Memory B cell (primary cell): ENCODE measurements at places on chromosomes 1 and 21.

DNA sequence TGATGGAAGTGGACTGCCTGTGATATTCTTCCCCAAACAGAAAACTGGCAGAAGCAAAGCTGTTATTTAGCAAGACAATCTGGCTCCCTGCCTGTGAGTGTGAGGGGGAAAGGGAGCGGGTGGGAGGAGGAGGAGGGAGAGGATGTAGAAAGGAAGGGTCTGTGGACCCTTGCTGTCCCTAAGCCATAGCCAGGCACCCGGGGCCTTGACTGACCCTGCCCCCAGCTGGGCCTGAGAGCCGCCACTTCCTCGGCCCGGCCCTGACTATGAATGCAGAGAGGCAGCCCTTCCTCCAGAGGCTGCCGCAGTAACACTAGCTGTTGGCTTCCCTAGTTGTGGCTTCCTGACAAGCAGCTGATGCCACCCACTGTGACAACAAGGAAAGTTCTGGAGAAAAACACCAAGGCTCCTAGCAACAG is 13.9 kb downstream of the PLA2G2F start:
- DNase-seq = no peak

DNA sequence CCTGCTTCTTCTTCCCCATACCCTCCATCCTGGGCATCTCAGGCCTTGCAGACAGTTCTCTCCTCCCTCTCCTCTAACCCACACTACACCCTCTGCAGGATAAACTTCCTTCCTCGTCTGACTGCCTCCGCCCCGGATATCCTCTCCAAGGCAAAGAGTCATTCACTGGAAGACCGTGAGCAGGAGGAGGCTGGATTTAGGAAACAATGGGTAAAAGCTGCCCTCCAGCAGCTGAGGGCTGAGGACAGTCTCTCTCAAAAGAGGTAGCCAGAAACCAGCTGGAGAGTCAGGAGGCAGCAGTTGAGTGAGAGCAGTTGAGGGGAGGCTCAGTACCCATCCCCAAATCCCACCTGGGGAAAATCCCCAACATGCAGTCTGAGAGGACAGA is 1.4 kb downstream of the CSRP1 start:
- no peak for DNase-seq

DNA sequence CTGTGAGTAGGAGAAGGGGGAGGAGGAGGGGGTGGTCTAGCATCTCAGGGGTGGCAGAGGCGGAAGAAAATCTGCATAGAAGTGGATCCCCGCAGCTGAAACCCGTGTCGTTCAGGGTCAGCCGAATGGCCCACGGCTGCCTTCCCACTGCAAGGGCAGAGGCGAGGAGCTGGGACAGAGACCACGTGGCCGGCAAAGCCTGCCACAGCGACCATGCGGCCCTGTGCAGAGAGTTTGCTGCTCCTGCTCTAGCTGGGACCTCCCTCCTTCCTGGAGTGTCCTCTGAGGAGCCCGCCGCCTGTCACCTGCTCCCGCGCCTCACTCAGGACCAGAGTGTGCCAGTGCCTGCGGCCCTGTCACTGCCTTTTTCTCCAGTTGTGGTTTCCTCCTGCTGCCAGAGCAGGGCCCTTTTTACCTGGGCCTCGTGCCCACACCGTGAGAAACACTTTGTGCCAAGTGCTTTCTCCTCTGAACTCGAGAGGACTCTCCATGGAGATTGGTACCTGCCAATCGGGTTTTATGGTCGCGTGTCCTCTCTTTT is 5.4 kb upstream of the TRPM2 start:
- DNase-seq = no peak

DNA sequence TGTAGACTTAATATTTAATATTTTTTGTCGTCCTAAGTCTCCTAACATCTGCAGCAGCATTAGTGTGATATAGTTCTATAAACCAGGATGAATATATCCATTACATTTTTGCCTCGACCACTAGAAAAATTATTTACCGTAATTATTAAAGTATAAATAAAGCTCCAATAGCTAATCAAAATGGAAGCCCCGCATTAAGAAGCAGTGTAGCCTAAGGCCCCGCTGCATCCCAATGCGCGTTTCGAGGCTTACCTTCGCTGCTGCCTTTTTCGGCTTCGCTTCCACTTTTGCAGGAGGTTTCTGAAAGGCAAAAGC is 891 bp downstream of the HMGN1 start:
- no peak for DNase-seq

DNA sequence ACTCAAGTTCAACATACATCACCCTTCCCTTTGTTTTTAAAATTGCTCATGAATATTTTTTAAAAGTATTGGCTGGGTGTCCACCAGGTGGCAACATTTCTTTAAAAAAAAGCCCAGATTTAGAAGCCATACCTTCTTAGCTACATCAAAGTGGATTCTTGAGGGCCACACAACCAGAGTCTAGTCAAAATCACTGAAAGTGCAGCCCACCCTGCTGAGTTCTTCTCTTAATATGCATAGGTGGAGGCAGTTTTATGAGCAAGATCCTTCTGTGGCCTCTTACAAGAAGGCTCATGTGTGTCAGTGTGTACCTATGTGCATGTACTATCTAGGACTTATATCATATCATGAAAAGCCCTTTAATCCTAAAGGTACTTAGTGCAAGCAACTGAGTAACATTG is 16.9 kb upstream of the GNG12 start:
- no peak for DNase-seq

DNA sequence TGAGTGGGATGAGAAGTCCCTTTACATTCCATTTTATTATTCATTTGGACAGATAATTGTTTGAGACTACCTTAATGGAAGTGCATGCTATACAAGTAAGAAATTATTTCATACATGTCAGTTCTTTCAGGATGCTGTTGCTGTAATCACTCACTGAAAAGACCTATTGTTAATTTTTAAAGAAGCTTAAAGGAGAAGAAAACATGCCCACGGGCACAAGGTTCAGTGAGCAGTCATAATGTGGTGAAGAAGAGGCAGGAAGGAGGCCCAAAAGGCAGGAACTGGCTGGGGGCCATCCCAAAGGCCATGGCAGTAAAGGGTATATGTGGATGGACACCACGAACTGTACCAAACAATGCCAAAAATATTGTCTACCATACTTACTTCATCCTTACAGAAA is 206.0 kb downstream of the LYPLAL1 start:
- DNase-seq = no peak

DNA sequence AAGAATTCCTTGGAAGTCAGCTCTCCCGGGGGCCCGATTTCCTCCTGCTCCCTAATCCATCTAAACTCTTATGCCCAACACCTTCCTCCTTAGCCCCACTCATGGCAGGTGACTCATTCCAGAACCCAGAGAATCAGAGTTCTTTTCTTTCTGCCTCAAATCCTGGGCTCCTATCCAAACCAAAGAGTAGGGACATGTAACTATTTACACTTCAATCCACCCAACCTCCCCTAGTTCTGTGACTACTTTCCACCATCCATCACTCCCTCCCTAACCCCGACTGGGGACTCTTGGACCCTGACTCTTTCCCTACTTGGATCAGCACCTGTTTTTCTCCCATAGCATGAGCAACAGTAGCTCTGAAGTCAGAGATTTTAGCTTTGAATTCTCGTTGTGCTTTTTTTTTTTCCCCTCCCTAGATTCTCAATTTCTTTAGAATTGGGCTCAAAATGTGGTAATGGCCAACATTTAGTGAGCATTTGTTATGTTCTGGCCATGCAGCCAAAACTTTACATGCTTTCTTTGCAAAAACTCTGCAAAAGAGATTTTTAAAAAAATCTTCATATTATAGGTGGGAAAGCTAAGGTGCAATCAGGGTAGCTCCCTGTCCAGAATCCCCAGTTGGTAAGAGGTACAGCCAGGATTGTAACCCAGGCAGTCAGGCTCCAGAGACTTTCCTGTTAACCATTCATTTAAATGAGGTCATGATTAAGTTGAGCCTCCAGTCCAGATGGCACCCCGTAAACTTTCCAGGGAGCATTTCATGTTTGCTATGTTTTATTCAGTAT is 7.5 kb upstream of the CYP4A11 start:
- DNase-seq = no peak

GRCh38 chr1:178150610-178151009 is 56.7 kb downstream of the RASAL2 start:
- DNase-seq = no peak
